ENCODE measurements at places on chromosomes 13 and 19.
A peak's percentile ranks its signal among the peaks of the same experiment; 100 is the strongest.

DNA sequence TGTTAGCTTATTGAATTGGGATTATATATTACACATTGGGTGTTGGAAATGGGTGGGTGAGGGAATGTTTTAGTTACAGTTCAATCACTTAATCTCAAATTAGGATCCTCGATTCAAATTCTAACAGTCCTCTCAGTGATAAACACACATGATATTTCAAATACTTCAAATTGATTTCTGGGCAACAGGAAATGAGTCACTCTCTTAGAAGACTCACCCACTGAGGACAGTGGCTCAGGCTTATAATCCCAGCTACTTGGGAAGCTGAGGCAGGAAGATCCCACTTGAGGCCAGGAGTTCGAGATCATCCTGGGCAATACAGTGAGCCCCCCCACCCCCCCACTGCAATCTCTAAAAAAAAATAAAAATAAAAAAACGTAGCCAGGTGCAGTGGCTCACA is 435.3 kb downstream of the KLF12 start:
- DNase-seq: no peak

GRCh38 chr13:29402166-29402636 is 193.3 kb downstream of the SLC7A1 start:
- no peak for DNase-seq

DNA sequence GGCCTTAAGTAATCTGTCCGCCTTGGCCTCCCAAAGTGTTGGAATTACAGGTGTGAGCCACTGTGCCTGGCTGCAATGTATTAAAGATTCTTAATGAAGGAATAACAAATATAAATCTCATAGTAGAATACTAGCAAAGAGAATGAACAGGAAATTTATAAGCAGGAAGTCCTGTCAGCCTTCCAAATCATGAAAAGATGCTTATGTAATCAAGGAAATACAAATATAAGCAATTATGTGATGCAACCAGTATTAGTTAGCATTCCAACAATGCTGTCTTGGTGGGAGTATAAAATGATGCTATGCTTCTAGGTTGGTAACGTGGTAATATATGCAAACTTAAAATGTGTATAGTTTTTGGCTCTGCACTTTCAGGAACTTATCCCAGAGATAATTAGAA is 133.8 kb downstream of the PDS5B start:
- DNase-seq: no peak

DNA sequence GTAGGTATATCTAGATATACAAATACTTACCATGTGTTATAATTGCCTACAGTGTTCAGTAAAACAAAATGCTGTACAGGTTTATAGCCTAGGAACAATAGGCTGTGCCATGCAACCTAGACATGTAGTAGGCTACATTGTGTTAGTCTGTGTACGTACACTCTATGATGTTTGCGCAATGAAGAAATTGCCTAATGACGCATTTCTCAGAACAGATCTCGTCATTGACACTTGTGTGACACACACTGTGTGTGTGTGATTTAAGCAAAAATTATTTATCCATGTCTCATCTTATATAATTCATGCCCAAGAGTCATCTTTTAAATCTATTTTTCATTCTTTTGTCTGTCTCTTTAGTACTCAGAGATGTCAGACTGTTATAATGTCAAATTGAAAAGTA is 1888.8 kb upstream of the PCDH20 start:
- no peak for DNase-seq

DNA sequence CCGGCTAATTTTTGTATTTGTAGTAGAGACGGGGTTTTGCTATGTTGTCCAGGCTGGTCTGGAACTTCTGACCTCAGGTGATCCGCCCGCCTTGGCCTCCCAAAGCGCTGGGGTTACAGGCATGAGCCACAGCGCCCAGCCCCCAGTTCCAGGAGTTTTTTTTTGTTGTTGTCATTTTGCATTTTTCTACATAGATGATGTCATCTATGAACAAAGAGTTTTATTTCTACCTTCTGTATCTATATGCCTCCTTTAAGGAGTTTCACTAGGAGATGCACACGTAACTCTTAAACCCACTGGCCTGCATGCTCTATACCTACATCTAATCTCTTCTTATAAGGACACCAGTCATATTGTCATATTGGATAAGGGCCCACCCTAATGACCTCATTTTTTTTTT is 4.8 kb downstream of the DHDH start:
- no peak for DNase-seq

- no peak for DNase-seq
Measured at GRCh38 chr13:32902029-32902780, 114.0 kb upstream of the KL start.

- DNase-seq: no peak
Measured at GRCh38 chr19:280541-281009, 10.6 kb downstream of the PLPP2 start.

GRCh38 chr19:14015524-14016035 is 9.5 kb upstream of the RFX1 start:
- no peak for DNase-seq

GRCh38 chr13:43428545-43429296 is 358.1 kb downstream of the ENOX1 start:
- no peak for DNase-seq

DNA sequence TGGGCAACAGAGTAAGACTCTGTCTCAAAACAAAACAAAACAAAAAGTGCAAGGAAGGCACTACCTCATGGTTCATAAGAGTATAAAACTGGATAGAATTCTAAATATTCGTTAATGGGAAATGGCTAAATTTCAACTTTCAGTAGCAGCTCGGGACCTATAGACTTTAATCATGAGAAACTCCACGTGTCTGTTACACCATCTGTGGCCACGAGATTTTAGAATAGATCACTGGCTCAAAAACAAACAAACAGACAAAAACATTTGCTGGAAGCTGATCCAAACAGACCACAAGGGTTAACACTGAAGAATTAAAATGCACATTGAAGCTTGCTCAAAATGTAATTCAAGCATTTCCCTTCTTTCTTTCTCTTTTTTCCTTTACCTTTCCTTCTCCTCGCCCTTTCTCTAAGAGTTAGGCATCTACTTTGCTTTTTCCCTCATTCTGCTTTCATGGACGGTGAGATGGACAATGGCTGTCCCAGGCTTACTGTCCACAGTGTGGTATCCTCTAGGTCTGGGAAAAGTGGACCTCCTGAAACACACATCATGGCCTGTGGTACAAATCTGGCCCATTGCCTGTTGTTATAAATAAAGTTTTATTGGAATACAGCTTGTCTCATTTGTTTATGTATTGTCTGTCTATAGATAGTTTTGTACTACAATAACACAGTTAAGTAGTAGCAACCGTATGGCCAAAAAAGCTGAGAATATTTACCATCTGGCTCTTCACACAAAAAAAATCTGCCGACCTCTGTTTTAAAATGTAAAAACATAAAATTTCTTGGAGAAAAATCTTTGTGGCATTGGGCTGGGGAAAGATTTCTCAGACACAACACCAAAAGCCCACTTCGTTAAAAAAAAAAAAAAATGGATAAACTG is 10.3 kb downstream of the ELAVL1 start:
- no peak for DNase-seq

- no peak for DNase-seq
Measured at GRCh38 chr13:33014291-33014690, 1.9 kb upstream of the KL start.

GRCh38 chr13:40368127-40368891 is 298.1 kb downstream of the FOXO1 start:
- no peak for DNase-seq

DNA sequence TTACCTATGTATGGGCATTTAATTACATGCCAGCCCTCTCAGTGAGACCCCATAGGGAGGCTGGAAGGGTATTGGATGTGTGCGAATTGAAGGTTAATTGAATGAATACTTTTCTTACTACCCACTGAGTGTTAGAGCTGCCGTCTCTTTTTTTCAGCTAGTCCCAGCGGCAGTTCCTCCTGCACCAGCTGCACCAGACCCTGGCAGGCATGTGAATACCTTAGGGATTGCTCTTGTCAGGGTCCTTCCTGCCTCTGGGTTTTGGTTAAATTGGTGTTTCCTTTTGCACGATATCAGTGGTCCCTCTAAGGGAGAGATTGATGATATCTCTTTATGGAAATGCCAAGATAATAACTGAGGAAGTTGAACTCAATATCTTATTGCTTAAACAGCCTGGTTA is 9.8 kb upstream of the CXCL17 start:
- DNase-seq: no peak

GRCh38 chr19:42176990-42177685 is 40.3 kb downstream of the DEDD2 start:
- DNase-seq: peak; percentile 95

GRCh38 chr13:73248711-73249580 is 190.1 kb downstream of the KLF5 start:
- no peak for DNase-seq

- DNase-seq: no peak
Measured at GRCh38 chr19:46745521-46746280, at the start of gene FKRP. FKRP (plus strand) TSS chr19:46746057; CDS start chr19:46755451, 9,394 bp downstream.

- no peak for DNase-seq
Measured at GRCh38 chr13:41409611-41410010, 47.7 kb upstream of the RGCC start.

GRCh38 chr19:19527371-19527656 is 1.4 kb upstream of the YJEFN3 start:
- DNase-seq: no peak

DNA sequence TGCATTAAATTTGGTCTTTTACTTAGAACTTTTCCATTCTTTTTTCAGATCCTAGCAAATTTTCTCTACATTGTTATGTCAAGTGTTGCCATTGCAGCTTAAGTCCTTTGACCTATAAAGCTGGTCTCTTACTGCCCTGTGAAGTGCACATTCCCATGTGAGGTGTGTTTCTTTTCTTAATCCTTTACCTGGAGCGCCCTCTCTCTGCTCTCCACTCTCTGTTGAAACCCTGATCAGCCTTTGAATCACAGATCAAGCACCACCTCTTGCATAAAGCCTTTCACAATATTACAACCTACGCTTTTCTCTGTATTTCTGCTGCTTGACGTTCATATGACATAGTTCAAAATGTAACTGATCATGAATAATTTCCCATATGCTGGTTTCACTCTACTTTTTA is 84.8 kb downstream of the PCDH17 start:
- no peak for DNase-seq

GRCh38 chr19:14492756-14493337 is 3.1 kb downstream of the GIPC1 start:
- no peak for DNase-seq

DNA sequence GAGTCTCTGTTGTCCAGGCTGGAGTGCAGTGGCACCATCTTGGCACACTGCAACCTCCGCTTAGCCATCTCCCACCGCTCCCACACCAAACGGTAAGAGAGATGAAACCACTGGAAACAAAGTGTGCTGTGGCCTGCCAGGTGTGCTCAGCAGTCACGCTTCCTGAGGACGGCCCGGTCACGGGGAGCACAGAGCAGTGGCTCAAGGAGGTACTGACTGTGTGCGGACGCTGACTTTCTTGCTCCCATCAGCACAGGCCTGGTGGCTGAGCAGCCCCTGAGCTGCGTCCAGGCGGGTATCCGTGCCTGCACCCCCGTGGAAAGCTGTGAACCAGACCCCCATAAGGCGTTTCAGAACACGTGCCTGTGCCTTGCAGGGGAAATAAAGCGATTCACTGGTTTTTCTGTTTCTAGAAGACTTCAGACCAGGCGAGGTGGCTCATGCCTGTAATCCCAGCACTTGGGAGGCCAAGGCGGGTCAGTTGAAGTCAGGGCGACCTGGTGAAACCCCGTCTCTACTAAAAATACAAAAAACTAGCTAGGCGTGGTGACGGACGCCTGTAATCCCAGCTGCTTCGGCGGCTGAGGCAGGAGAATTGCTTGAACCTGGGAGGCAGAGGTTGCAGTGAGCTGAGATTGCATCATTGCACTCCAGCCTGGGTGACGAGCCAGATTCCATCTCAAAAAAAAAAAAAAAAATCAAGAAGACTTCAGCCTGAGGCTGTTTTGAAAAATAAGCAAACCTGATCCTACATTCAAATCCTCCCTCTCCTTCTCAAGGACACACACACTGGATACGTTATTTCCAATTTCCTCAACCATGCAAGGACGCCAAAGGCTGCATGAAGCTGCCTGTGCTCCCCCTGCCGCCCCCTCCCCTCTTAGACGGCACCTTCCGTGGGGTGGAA is 25.5 kb downstream of the ADPRHL1 start:
- no peak for DNase-seq

GRCh38 chr13:37340901-37341670 is 235.6 kb upstream of the CSNK1A1L start:
- no peak for DNase-seq

DNA sequence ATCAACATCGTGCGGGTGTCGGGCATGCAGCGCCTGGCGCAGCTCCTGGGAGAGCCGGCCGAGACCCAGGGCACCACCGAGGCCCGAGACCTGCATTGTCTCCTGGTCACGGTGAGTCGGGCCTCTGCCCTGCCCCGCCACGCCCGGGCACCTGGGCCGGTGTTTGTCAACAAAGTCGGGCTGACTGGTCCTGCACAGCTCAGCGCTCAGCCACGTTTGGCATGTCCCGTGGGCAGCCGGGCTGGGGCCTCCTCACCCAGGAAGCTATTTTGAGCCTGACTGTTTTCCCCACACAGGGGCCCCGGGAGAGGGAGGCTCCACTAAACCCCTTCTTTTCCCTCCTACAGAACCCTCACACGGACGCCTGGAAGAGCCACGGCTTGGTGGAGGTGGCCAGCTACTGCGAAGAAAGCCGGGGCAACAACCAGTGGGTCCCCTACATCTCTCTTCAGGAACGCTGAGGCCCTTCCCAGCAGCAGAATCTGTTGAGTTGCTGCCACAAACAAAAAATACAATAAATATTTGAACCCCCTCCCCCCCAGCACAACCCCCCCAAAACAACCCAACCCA is 1.3 kb downstream of the GADD45B start:
- no peak for DNase-seq

DNA sequence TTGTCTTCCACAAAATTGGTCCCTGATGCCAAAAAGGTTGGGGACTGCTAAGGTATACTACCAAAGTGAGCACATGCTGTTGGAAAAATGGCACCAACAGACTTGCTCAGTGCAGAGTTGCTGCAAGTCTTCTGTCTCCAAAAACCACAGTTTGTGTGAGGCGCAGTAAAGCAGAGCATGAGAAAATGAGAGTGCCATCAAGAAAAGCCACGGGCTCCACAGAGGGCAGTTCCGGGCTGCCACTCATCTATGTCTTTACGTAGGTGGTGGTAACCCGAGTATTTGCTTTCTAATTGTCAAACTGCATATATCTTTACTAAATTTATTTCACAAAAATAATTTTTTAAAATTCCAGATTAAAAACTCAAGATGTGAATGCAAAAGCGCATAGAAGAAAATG is 123.8 kb downstream of the RNF17 start:
- no peak for DNase-seq

- DNase-seq: no peak
Measured at GRCh38 chr19:42275103-42275502, 6.1 kb downstream of the CIC start.

DNA sequence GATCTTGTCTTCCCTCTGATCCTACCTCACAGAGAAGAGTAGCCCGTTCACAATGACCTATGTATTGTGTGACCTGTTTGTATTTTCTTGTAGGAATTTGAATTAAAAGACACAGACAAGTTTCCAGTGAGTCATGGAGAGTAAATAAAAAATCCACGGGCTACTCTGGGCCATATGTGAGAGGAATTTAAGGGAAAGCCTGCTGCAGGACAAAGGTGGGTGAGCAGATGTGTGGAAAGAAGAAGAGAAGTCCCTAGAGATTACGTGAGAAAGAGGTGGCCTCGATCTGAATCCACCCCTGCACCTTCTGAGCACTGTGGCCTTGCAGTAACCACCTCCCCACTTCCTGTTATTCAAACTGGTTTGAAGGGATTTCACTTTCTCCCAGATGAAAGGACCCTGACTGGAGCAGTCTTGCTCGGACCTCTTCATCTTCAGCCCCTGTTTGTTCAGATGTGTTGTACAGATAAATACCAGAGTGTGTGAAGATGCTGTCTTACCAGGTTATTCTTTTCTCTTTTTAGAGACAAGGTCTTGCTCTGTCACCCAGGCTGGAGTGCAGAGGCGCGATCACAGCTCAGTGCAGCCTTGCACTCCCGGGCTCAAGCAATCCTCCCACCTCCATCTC is 205.4 kb downstream of the PDS5B start:
- DNase-seq: no peak

All from NCI-H1105 treated with DMSO at 0.1 percent for 48 hours (cell line).